Activated T-cell treated with anti-CD3 and anti-CD28 coated beads, Interleukin-2, amount 50 U/mL, for 72 hours (primary cell): ENCODE measurements at places on chromosomes 5 and 9.

- no peak for DNase-seq
These were observed 296.9 kb downstream of the MSX2 start for GRCh38 chr5:175021321-175021720.

- DNase-seq, result no peak
These were observed 55.4 kb upstream of the PPP3R2 start for GRCh38 chr9:101650142-101650541.

GRCh38 chr5:108326982-108327381 lies 54.9 kb downstream of the FBXL17 start:
- DNase-seq, result no peak

DNA sequence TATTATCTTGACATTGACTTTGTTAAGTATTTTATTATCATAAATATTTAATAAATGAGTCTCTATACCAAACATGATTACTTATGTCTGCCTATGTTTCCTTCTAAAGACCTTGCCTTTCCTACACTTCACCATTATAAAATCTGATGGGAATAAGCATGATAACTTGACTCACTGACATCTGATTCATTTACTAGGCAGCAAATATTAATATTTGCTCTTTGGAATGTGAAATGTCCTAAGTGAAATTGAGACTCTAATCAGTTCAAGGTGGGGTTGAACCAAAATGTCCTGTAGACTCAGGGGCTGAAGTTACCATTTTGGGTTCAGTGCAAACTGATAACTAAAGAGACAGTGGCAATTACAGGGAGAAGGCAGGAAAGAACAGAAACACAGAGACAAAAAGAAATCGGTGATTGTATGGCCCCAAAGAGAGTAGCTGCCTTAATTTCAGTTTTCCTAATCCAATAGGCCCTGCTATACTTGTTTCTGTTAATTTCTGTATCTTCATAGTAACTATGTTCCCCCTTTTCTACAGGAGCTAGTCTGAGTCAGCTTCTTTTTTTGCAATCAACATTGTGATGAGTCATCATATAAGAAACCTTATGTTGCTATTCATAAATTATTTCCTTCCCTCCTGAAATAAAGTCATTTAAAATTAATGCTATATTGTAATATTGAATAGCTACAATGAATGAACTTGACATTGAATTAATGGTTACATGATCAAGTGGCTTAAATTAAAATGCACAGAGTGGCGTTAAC lies 296.8 kb downstream of the PDE4D start:
- DNase-seq, result no peak

DNA sequence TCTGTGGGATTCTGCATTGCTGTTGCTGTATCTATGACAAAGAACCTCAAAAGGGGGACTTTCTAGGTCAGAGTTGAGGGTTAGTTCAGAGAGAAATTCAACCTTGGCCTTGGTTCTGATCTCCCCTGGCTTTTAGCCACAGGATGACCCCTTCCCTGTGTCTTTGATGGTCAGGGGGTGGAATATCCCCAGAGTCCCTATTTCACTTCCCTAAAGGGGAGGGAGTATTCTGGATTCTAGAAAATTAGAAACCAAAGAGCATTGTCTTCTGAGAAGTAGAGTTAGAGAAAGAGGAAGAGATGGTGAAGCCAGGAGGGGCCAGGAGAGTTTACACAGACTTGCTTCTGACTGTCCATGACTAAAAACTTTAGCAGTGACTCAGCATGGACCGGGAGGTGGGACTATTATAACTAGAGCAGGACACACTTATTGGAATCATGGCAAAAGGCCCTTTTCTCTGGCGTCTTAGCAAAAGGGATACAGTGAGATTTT lies 56.2 kb upstream of the LPAR1 start:
- no peak for DNase-seq

GRCh38 chr9:114717908-114718486 lies 36.0 kb upstream of the TEX48 start:
- DNase-seq, result no peak

- no peak for DNase-seq
These were observed 31.2 kb upstream of the TARS1 start for GRCh38 chr5:33409435-33410170.

GRCh38 chr9:133058071-133058470 lies 3.7 kb upstream of the CEL start:
- DNase-seq, result no peak

- DNase-seq, result no peak
These were observed 12.3 kb upstream of the CAST start for GRCh38 chr5:96649681-96650540.

- DNase-seq, result no peak
These were observed 1.2 kb downstream of the LHX6 start for GRCh38 chr9:122227575-122227900.

DNA sequence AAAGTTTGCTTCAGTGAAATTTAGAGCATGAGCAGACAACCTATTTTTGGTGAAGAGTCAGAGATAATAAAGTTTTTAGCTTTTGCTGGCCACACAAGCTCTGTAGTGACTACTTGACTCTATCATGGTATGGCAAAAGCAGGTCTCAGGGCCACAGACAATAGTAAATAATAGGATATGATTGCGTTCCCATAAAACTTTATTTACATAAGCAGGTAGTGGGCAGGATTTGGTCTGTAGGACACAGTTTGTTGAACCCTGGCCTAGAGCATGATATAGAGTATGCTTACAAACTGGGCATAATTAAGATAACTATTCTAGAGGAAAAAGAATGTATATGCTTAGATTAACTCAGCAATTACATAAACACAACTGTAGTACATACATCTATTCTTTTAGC lies 30.1 kb downstream of the ITGA1 start:
- no peak for DNase-seq

DNA sequence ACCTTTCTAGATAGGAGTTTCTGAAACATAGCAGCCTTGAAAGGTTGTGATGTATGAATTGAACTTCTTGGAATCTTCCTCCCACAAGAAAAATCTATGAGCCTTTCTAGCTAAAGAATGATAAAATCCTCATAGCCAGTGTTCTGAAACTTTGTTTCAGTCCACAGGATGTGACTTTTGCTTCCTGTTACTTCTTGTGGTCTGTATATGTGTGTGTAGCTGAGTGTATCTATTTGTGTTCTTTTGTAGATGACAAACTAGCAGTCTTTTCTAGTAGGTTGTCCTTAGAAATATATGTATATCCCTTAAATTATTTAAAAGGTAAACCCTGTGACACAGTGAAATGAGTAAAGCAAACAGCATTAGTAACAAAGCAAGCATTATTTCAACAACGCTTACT lies 188.8 kb downstream of the MRPS30 start:
- DNase-seq, result no peak

- no peak for DNase-seq
These were observed 633 bp upstream of the PPP1R26 start for GRCh38 chr9:135478829-135479468.

- no peak for DNase-seq
These were observed 248.3 kb upstream of the CCNG1 start for GRCh38 chr5:163189023-163189553.
